Stimulated activated CD8-positive, alpha-beta memory T cell treated with anti-CD3 and anti-CD28 coated beads, Interleukin-7, amount 100 ng/mL, for 1 hour (primary cell): ENCODE measurements at places on chromosomes 5 and 9.
A peak's percentile ranks its signal among the peaks of the same experiment; 100 is the strongest.

GRCh38 chr5:74491586-74491985 is 148.9 kb downstream of the ENC1 start:
- no peak for DNase-seq

DNA sequence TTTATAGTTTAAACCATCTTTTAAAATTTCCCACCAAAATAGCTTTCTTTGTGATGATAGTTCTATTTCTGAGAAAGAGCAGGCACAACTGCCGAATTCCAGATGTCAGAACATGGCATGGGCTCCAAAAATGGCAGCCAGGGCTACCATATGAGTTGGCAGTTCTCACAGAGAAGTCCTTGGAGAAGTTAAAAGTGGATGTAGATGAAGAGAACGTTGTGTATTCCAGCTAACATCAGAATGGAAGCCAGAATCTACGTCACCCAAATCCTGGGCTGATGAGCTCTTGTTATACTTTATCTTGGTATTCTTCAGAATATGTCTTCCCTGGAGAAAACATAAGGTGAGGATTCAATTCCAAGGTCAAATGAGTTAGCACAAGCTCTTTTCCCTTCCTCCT is 66.9 kb upstream of the BASP1 start:
- no peak for DNase-seq

DNA sequence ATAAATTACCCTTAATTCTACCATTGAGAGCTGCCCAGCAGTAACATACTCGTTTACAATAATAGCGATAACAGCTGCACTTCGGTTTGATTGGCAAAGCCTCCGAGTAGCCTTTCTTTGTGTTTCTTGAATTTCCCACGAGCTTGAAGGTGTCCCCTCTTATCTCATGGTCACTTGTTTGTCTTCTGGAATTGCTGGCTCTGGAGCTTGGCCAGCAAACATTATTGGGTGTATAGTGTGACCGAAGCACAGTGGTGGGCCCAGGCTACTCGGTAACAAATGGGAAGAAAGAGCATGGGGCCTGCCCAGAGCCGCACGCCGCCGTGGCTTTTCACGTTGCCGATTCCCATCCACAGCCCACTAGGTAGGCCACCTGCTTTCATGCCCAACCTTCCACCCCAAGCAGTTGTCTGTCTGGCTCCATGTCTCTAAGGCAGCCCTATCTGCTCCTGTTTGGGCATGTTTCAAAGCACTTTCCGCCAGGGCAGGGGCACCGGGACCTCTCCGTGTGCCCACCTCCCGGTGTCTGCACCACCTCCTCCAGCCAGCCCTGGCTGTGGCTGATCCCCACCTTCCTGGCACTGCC is 8.7 kb downstream of the STKLD1 start:
- no peak for DNase-seq

DNA sequence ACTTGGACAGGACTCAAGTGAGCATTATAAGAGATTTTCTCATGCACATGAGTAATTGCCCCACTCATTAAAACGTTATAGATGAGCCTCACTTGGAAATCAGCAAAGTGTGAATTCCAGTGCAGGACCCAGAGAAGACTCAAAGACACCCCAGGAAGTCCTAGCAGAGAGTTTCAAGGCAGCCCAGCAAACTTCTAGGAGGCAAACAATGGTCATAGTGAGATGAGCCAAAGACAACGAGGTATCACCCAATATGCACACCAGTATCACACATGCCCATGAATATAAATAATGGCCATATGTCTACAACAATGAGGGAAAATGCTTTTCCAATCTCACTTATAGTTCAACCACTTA is 245.9 kb downstream of the ACTL7B start:
- DNase-seq = no peak

DNA sequence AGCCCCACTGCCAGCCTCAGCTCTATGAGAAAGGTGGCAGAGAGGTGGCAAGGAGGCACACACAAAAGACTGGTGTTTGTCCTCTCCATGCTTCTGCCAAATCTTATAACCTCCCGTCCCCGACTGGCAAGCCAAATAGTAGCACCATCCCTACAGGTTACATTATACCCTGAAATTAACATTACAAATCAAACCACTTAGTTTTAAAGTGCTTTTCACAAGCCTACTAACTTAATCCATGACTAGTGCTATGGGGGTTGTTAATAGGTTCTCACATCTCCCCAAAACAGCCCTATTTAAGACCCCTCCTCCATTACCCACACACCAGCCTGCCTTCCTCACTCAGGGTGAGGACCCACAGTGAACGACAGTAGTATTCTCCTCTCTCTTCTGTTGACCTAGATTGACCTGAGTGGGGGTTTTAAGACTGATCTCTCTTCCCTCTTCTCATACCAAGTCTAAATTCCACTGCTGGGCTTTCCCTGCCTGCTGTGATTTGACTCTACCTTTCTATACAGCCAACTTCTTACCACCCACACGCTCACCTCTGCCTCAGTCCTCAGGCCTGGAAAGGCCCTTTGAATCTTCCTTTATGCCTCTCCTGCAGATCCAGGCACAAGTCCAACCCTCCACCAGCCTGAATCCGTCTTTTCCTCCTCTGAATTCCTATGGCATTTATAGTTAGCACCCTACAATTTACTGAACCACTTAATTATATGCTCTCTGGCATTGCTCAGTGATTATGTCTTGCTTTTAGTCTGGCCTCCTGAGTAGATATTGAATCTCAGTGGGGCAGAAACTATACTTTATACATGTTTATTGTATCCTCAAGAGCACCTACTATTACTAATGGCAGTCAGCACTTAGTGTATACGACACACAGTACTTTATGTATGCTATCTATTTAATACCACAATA is 116.1 kb downstream of the TMEM174 start:
- no peak for DNase-seq

DNA sequence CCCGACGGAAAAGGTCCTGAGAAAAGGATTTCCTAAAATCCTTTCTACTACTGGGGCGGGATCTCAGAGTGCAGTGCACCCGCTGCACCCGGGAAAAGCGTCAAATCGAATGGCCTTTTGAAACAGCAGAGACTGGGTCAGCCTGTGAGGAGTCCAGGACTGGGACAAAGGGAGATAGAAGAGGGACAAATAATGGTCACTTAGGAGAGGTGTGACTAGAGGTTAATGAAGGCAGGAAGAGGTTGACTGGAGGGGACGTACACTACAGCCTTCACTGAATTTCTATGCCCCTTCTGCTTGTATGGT is 1.5 kb downstream of the PLPPR1 start:
- DNase-seq = no peak

DNA sequence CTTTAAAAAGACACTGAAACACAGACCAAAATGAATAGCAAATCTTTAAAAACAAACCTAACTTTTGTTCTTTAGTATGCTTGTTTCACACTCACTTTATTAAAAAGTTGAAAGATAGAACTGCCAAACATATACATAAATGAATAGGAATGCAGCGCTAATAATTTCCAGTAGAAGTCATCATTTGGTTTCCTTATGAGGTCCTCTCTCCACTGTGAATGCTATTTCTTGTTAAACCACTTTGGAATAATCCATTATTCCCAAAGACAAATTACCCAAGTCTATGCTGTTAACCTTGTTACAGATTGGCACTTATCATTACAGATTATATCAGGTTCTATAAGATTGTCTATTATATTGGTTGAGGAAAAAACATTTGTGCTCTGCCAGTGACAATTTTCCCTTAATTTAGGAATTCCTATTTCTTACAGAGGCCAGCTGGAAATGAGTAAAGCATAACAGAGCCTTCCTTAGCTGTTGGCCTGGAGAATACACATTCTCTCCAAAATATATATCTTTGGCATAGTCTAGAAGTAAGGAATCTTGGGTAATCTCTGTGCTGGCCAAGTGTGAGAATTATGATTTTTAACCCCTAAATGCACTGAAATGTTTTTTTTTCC is 29.3 kb upstream of the MINAR2 start:
- DNase-seq = no peak

DNA sequence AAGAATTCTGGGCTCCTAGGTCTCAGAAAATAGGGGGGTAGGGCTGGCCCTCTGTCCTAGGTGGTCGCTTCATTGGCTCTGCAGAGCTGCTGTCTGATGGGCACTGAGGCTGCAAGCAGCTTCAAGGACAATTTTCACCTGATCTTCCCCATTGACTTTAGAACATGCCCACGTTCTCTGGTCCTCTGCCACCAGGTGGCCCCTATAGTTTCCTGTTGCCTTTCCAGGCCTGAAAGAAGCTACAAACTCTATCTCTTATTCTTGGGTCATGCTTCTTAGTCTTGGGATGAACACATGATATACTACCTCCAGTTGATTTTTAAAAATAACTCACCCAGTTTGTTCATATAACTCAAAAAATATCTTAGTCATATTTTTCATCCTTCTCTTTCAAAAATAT is 26.3 kb downstream of the SPZ1 start:
- DNase-seq = peak; percentile 7

DNA sequence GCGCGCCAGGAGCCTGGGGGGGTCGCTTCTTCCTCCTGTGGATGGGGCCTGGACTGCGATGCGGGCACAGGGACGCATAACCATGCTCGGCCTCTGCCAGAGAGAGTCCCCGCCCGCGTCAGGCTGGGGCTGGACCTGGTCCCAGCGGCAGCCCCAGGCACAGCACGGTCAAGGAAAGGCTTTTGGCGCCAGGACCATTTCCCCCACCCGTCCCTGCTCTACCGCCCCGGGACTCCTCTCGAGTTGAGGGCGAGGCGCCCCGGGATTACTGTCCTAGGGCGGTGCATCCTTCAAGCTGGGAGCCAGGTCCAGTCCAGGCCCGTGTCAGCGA is 341 bp downstream of the MXD3 start:
- DNase-seq = no peak

- no peak for DNase-seq
These were observed 297.0 kb upstream of the HAPLN1 start for GRCh38 chr5:84017523-84018172.

- DNase-seq = no peak
These were observed 29.8 kb upstream of the FBP1 start for GRCh38 chr9:94668928-94669729.

DNA sequence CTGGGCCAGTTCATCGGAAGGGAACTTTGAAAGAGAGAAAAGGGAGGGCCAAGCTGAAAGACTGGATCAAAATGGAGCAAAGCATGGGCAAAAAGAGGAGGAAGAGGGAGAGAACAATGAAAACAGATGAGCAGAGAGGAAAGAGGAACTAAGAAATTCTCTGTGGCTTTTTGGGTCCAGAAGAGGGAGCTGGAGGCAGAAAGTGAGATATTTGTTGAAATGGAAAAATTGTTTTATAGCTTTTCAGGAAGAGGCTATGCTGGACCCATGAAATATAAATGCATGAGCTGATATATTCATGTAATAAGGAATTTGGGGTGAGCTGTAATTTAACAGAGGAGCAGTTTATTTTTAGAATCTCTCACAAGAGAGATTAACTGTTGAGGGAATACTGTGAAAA is 457.3 kb downstream of the DMAC1 start:
- DNase-seq = no peak

GRCh38 chr9:97479496-97480159 is 21.8 kb upstream of the TMOD1 start:
- no peak for DNase-seq

- DNase-seq = no peak
These were observed 23.7 kb upstream of the NPR3 start for GRCh38 chr5:32687499-32687831.

- no peak for DNase-seq
These were observed 330.2 kb downstream of the PIK3R1 start for GRCh38 chr5:68545636-68546295.

DNA sequence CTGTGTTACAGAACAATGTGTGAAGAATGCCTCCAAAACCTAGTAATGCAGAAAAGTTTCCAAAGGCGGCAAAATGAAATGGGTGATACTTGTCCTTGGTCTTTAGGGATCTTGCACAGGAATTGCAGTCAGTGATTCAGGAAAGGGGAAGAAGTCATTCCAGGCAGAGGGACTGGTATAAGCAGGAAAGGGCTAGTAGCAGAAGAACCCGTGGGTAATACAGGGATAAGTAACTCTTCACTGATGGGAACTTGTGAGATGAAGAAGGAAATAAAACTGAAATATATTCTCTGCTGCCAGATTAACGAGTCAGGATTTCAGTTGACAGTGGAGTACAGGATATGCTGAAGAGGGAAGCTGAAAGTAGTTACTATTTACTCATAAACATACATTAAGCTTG is 1.2 kb downstream of the SRFBP1 start:
- DNase-seq = no peak

GRCh38 chr9:124306098-124306735 is 48.5 kb downstream of the NEK6 start:
- DNase-seq = no peak

DNA sequence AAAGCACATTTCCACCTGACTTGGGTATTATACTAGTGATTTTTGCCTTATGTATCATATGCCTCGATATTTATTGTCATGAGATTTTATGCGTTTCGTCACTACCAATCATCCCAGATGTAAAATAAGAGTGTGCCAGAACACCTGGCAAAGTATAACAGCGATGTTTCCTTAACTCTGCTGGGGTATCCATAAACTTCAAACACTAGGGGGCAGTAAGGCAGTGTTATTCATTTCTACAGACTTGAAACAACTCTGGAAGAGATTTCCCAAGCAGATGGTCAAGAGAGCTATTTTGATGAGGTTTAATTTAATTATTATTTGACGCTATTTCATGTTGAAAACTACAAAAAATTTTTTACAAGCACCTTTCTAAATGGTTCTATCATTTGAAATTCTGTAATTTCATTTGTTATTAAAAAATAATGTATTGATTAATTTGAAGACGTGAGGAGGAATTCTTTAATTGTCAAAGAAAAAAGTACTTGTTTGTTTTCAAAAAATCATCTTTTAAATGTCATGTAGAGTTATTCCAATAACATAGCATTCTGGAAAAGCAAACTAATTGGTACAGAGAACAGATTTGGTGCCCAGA is 388.5 kb upstream of the CTNND2 start:
- DNase-seq = no peak

- DNase-seq = no peak
These were observed 3.3 kb downstream of the NCBP1 start for GRCh38 chr9:97636903-97637302.

DNA sequence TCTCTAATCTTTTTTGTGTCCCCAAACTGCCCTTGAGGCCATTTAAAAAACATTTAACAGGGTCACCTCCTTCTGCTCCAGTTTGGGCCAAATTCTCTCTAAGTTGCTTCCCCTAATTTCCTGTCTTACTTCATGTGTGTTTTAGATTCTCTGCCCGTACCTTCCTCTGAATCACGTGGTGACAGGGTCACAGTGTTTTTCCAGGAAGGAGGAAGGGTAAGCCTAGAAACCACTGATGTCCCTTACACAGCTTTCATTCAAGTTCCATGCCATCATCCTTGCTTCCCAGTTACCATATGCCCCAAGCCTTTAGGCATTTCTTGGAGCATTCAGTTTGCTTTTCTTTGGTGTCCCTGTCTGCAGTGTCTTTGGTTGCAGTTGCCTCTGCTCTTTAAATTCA is 42.4 kb upstream of the MACIR start:
- no peak for DNase-seq

- no peak for DNase-seq
These were observed 23.5 kb downstream of the TBC1D2 start for GRCh38 chr9:98231770-98232478.
